ENCODE measurements at places on chromosomes 11 and 22.
A peak's percentile ranks its signal among the peaks of the same experiment; 100 is the strongest.

DNA sequence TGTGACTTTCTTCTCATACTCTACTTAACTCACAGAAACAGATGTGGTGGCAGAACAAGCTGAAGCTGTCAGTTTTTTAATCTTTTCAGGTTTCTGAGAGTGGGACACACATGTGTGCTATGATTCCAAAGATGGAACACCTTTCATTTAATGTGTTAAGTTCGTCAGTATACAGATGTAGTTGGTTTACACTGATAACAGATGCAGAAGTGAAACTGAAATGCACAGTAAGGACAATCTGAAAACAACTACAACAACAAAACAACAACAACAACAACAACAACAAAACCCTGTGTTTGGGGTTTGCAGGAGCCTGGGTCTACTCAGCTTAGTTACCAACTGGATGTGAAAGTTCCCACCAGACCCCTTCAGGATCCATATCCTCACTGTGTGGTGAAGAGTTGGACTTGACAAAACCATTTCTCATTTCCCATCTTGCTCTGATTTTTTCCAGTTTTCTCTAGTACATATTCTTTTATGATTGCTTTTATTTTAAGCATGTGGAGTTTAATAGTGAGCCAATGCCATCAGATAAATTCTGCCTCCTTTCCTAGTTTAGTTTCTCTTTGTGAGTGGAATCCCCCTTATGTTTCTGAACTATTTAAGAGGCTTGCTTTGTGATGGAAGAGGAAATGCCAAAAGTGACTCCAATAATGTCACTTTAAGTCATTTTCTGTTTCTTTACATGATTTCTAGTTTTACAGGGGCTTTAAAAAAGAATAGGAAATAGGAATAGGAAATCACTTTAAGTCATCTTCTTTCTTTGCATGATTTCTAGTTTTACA lies 47.8 kb downstream of the ARHGAP42 start:
- no peak for DNase-seq

DNA sequence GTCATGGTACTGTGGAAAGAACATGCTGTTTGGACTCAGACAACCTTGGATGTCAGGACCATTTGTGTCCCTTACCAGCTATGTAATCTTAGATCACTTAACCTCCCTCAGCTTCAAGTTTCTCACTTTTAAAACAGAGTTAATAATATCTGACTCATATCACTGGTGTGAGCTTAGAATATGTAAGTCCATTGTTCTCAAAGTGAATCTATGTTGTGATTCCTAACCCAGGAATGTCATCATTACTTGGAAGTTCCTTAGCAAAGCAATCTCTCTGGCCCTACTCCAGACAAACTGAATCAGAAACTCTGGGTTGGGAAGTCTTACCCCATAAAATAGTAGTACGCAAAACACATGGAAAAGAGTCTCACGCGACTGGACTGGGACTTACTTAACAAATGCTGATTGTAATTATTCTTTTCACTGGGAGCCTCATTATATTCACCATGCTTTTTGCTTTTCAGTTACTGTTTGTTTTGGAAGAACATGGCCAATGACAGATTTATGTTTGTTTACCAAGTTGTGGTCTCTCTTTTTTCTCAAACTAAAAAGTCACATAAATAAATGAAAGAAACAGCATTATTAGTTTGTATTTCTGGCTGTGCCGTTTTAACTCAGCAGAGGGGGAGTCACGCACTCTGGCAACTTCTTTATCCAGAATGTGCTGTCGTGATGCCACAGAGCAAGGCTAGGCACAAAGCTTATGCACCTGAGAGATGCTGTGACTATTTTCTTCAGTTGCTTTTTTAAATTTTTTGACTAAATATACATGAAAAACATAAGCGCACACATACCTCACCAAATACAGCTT lies 217.7 kb upstream of the CTSC start:
- DNase-seq = no peak

DNA sequence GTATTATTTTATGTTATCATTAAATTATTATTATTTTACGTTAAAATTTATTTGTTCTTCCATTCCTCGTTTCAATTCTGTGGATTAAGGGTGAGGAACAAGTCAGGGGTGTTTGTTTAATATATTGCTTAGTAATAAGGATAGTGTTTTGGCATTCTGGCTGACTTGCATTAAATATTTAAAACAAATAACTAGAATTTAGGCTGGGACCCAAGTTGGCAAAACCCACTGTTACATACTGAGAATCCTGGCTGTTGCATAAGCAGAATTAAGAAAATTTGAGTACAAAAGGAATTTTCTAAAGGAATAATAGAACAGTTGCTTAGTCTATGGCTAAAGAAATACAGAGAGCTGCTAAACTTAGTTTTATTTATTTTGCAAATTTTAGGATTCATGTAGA lies 196.4 kb downstream of the GUCY1A2 start:
- no peak for DNase-seq

DNA sequence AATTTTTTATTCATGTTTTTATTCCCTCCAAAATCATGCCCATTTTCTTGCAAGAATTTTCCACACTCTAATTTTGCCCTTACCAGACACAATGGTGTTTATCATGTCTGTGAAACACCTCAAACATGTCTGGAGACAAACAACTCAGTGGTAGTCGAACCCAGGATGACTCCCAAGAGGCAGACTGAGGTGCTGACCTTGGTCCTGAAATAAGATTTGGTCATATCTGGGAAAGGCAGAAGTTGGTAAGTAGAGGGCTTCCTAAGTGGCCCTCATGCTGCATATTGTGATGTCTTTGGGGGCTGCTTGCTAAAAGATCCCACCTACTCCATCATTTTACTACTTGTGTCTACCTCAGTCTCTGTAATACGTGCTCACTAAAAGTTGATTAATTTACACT lies 369.4 kb upstream of the ISX start:
- no peak for DNase-seq

DNA sequence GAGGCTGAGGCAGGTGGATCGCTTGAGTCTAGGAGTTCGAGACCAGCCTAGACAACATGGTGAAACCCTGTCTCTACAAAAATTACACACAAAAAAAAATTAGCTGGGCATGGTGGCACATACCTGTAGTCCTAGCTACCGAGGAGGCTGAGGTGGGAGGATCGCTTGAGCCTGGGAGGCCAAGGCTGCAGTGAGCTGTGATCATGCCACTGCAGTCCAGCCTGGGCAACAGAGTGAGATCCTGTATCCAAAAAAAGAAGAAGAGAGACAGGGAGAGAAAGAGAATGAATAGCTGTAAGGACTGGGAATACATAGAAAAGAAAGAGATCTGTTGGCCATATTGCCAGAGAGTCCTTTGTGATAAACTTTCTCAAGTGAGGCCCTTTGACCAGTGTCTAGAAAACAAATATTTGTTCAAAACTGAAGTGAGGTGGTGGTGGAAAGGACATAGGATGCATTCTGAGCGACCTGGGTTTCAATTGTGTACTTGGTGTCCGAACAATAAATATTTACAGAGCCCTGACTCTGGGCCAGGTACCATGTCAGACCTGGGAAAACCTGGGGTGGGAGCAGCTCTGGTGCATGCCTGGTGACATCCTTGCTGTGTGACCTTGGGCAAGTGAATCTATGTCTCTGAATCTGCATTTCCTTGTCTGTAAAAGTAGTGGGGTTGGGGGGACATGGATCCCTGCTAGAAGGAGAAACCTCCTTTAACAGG lies 89.6 kb upstream of the CRYBB3 start:
- DNase-seq = no peak

- DNase-seq = no peak
Measured at GRCh38 chr11:35600331-35600838, 17.9 kb upstream of the FJX1 start.

DNA sequence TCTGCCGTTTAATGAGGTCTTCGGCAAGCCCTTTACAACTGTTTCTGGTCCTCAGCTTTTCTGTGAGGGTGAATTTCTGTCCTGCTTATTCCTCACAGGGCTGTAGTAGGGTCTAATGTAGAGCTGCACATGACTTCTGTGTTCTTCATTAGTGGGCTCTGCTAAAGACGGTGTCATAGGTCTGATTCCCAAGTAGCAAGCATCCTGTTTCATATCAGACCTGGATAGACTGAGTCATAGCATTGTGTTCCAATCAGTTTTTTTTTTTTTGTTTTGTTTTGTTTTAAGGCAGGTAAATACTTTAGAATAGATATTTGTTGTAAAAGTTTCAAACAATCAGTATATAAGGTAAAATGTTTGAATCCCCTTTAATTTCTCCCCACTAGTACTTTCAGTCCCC lies 35.4 kb downstream of the BIRC2 start:
- DNase-seq = no peak

DNA sequence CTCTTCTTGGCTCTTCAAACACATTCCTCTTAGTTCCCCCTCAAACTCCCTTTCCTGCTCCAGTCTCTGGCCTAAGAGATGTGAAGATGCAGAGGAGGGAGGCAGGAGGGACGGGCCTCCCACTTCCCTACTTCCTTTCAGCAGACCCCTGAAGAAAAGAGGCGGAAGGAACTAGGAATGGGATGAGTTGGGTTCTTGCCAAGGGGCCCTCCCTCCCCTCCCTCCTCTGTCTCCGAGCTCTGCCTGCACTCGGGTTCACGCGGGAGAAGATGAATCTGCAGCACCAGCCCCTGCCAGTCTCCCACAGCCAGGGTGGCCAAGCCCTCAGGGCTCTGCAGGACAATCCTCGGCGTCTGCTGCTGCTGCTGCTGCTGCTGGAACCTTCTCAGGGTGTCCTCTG lies 24.3 kb upstream of the PKNOX2 start:
- no peak for DNase-seq

GRCh38 chr22:24536089-24536488 lies 18.8 kb downstream of the GUCD1 start:
- DNase-seq = no peak

DNA sequence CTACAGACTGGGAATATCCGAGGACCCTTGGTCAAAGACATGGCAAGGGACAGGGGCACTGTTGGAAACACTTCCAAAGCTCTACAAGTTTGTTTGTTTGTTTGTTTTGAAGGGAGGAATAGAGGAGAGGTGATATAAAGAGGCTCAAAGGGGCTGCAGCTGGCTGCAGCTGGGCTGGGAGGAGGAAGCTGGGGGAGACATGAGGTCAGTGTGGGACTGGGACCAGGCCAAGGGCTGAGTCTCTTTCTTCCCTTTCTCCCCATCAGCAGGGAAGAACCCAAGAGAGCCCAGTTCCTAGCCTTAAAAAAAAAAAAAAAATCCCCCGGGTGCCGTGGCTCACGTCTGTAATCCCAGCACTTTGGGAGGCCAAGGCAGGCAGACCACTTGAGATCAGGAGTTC lies 5.0 kb downstream of the RHOG start:
- DNase-seq = no peak

DNA sequence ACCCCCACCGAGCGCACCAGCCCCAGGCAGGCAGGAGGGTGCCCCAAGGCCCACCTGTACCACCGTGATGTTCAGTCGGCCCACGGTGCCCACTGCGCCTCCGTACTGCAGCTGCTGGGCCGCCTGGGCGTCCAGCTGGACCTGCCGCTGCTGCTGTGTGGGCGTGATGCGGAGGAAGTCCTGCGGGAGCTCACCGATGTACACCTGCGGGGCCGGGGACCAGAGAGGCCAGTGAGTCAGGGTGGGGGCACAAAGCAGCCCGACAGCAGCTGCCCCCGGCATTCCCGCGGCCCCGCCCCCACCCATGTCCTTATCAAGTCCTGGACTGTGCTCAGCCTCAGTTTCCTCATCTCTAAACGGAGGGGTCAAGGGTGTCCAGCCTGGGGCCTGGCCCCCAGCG lies 13.8 kb downstream of the TOLLIP start:
- no peak for DNase-seq

- DNase-seq = no peak
Measured at GRCh38 chr11:72771507-72771906, 19.3 kb upstream of the ARAP1 start.

GRCh38 chr22:37267135-37267587 lies 15.1 kb upstream of the CYTH4 start:
- DNase-seq = peak; percentile 53

- no peak for DNase-seq
Measured at GRCh38 chr22:48431014-48431413, 1396.7 kb downstream of the BRD1 start.

DNA sequence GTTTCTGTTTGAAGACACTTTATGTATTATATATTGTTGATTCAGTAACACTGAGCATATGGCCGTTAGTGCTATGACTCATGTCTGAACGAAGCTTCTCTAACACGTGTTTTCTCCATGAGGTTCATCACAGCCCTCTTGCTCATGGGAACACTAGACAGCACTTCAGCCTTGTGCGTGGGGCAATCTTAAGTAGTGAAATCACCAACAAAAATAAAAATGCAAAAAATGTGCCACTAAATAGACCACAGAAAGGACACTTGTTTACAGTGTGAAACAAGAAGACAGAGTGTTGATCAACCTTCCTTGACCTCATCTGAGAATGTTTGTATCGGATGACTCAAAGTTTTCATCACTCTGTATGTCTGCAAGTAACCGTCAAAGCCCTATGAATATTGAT lies 94.5 kb downstream of the FDX1 start:
- DNase-seq = no peak

- no peak for DNase-seq
Measured at GRCh38 chr22:37764622-37765021, 43.1 kb upstream of the GCAT start.

- DNase-seq = peak; percentile 35
Measured at GRCh38 chr11:8168485-8169257, at the start of gene RIC3. Gene RIC3 (minus strand): TSS chr11:8169025. CDS start chr11:8168989, 36 bp downstream.

DNA sequence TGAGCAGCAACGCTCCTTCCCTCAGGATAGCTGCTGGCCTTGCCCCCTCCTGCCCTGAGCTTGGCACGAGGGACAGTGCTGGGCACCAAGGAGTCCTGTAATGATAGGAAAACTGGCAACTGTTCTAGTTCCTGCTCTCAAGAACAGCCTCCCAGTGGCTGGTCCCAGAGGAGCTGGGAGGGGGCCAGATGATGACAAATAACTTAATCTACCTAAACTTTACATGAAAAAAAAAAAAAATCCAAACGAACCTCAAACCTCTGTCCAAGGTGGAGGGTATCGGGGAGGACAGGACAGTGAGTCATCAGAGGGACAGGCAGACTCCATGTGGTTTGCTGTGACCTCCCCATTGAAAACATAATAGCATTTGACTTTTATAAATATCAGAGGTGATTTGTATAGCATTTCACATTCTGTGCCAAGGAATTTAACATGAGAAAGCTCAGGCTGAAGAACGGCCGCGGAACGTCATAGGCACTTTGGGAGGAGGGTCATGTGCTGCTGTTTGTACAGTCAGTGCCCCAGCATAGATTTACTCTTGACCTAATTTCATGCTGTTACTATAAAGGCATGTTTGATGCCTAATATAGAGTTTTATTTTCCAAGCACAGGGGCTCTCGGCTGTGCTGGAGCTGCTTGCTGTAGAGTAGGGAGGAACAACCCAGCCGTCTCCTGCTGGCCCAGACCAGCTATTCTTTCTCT lies 98.2 kb upstream of the NNMT start:
- no peak for DNase-seq

DNA sequence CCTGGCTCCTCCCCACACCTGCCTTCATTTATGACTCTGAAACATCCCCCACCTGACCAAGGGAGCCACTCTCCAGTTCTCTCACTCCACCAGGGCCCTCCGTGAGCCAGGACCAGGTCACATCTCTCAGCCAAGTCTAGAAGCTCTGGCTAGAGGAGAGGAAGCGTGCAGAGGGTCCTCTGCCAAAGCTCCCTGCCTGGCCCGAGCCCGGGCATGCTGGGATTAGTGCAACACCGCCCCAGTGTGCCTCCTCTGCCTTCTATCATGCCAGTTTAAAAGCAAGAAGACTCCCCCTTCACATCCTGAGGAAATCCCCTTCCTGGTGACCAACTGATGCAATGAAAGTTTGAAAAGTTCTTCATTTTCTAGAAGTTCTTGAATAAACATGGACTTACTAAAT lies 23.5 kb downstream of the TP53AIP1 start:
- no peak for DNase-seq

GRCh38 chr22:26134654-26135330 lies 34.5 kb upstream of the SEZ6L start:
- DNase-seq = no peak

GRCh38 chr11:9688716-9689511 lies 25.0 kb downstream of the SWAP70 start:
- DNase-seq = no peak

GRCh38 chr22:41660416-41660815 lies 28.3 kb downstream of the SNU13 start:
- DNase-seq = no peak

All from activated CD4-positive, alpha-beta T cell treated with anti-CD3 and anti-CD28 coated beads, Interleukin-2, amount 50 U/mL, for 4 hours (primary cell).